ENCODE measurements at places on chromosomes 3 and 15.
A peak's percentile ranks its signal among the peaks of the same experiment; 100 is the strongest.

DNA sequence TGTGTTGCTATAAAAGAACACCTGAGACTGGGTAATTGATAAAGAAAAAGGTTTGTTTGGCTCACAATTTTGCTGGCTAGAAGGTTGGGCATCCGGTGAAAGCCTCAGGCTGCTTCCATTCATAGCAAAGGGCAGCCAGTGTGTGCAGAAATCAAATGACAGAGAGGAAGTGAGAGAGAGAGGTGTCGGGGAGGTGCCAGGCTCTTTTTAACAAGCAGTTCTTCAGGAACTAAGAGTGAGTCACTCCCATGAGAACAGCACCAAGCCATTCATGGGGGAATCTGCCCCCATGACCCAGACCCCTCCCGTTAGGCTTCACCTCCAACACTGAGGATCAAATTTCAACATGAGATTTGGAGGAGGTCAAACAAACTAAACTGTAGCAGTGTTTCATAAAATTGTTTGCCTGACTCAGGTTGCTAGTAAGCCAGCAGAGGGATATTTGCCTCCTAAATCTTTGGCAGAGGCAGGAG lies 4.5 kb upstream of the PARP15 start:
- DNase-seq: no peak

DNA sequence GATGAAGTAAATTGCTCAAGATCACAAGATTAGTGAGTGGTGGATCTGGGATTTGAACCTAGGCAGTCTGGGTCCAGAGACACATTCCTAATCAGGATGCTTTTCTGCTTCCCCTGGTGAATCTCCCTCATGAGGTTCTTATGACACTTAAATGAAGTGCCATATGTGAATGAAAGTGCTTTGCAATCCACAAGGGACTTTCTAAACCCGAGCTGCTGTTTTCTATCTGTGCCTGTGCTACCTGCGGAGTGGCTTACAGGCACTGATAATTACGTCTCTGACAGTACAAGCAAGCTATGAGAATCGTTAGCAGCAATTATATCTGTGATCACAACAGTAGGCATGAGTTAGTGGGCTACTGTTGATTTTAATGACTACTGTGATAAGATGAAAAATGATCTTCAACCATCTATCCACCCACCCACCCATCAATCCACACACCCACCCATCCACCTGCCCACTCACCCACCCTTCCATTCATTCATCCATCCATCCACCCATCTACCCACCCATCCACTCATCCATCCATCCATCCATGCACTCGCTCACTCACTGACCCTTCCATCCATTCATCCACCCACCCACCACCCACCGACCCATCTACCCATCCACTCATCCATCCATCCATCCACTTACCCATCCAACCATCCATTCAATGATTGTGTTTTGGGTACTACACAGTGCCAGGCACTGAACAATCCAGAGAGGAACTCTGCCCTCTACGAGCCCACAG lies 51.8 kb downstream of the ATP2B2 start:
- no peak for DNase-seq

DNA sequence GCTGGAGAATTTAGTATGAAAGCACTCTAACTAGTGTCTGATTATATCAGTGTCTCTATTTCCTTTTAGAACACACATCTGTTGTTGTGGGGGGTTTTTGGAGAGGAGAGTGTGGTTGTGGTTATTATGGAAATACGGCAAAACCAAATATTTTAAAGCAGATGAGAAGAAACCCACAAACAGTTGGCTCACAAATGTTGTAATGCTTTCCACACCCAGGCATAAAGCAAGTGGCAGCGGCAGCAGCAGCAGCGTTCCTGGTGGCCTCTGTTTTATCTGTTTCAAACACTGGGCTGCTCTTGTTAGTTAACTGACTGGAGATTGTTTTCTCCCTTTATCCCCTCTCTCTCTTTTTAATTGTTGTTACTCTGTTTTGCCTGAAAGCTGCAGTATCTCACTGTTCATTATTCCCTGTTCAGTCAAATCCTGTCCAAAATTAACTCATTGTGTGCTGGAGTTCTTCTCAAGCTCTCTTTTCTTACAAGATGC lies 1045.5 kb upstream of the NR2F2 start:
- DNase-seq: no peak

GRCh38 chr15:73930371-73930770 lies 4.1 kb downstream of the LOXL1 start:
- DNase-seq: no peak

- no peak for DNase-seq
Measured at GRCh38 chr3:72694398-72694797, 153.8 kb downstream of the SHQ1 start.

DNA sequence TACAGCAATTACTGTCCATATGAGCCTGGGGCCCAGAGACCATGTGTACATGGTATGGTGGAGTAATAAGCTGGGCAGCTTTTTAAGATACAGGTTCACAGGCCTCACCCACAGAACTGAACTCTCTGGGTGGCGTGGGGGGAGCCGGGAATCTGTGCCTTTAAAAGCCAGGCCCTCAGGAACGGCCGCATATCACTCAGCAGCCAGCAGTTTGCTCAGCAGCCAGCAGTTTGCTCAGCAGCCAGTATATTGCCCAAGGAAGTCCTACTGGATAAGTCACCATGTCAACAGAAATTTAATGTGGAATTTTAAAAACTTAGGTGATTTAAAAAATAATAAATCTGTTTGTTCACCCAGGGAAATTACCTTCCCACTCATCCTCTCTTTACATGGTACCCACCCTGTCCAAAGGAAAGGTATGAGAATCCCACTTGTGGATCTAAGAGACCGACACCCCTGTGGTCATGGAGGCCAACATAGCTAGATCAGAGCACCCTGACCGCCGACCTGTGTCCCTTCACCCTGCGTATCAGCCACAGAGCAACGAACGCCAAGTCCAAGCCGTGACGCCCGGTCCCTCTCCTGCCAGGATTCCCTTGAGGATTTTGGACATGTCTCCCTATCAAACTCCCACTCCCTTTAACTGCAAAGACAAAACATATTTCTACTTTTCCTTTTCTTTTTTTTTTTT lies 95.7 kb upstream of the CHRM5 start:
- no peak for DNase-seq

GRCh38 chr15:97171556-97171955 lies 788.9 kb upstream of the ARRDC4 start:
- DNase-seq: no peak

GRCh38 chr3:187005827-187006481 lies 75.6 kb downstream of the ST6GAL1 start:
- no peak for DNase-seq

DNA sequence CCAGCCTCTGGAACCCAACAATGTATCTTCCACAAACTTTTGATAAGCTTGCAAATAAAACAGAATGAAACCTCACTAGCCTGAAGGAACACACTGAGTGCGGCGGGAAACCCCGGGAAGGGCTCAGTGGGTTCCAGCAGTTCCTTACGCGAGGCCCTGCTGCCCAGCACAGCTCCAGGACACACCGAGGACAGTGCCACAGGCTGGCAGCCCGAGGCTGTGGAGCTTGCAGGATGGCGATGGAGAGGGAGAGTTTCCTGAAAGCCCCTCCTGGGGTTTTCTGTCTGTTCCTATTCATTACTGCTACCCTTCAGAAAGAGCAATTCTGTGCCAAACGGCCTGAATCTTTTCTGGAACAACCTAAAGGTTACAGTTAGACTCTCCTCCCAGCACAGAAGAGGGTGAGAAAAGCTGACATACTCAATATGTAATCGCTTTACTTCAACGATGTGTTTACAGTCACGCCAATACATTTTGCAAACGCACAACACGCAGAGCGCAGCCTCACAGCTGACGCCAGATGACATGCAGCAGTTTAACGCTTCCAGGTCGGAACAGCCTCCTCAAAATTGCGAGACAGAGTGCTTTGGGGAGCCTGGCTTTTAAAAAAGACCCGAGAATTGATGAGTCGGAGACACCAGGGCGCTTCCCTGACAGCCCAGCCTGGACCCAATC lies 57.1 kb upstream of the RPL32 start:
- no peak for DNase-seq

- peak; percentile 94 for DNase-seq
Measured at GRCh38 chr3:9749645-9750555, at the start of gene OGG1. Gene OGG1, plus strand, starts transcription at chr3:9749952. Its CDS starts 335 bp downstream, at chr3:9750287.

DNA sequence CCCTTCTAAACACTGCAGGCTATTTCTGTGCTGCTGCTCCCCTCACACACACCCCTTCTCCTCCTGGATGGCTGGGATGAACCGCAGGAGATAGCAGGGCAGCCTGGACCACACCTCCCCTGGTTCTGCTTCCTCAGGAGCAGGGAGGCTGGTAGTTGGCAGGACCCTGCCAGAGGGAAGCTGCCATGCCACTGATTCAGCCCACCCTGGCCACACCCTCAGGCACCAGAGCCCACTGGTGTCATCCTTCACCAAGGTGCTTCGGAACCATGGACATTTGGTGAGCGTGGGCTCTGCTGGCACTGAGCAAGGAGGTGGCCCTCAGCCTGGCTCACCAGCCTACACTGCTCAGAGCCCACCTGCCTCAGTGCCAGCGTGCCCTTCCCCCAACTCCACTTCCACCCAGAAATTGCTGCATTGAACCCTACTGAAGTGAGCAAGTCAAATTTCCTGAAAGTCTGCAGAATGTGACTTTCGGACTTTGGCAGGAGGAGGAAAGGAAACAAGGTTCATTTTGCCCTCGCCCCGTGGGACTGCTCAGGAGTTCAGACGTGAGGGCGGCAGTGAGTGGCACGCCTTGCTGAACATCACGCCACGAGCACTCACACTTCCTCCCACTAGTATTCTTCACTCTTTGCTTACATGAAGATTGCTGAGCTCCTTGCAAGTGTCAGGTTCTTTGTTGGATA lies 26.3 kb downstream of the BMF start:
- DNase-seq: no peak

DNA sequence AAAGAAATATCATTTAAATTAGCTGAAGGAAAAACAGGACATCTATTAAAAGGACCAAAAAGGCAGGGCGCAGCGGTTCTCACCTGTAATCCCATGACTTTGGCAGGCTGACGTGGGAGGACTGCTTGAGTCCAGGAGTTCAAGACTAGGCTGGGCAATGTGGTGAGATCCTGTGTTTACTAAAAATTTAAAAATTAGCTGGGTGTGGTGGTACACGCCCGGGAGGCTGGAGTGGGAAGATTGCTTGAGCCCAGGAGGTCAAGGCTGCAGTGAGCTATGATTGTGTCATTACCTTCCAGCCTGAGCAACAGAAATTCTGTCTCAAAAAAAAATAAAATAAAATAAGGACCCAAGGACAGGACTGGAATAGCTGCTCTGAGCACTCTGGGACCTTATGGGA lies 16.2 kb upstream of the HERC1 start:
- no peak for DNase-seq

DNA sequence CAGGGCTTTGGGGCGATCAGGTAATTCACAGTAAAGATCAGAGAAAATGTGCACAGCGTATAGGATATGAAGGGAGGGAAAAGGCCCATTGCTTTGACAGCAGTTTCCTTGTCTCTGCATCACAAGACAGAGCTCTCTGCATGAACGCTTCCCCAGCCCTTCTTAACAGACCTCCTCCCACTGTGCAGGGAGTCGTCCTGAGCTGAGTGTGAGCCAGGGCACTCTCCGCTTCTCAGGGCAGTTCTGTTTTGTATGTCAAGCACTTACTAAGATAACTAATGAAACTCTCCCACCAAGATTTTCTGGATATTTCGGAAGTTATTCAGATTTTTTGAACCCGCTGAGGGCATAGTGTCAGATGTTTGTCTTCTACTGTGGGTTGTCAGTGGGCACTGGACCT lies 105.8 kb upstream of the C15orf61 start:
- DNase-seq: no peak

DNA sequence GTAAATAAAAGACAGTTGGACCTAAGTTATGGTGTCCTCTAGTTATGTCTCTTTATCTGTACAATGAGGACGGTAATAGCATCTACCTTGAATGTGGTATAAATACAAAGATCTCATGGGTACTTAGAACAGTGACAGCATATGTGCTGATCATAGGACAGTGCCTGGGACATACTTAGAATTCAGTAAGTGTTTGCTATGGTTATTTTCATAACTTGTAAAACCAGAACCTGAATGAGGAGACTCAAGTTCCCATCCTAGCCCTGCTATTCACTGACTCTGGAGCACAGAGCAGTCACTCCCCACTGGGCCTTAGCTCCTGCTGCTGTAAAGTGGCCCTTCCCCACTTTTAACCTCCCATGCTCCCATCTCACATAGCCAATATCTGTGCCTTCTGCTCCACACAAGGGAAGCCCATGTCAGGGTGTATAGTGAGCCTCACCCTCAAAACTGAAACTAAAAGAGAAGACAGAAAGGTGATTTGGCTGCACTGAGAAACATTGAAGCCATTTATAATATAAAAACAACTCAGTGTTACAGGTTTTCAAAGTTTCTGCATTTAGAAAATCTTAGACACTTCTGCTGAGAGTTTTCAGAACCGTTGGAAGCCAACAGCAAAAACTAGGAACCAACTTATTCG lies 225.4 kb upstream of the UBE2E2 start:
- no peak for DNase-seq

DNA sequence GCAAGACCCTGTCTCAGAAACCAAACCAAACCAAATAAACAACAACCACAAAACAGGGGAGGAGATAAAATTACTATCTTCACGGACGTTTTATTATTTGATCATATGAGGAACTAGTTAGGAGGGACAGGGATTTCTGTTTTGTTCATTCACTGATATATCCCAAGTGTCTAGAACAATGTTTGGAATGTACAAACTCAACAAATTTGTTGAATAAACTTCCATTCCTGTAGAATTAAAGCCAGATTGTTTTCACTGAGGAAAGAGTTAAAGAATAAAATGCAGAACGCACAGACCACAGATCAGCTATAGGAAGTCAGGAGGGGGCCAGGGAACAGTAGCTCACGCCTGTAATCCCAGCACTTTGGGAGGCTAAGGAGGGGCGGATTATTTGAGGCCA lies 6.5 kb upstream of the STRC start:
- DNase-seq: no peak

DNA sequence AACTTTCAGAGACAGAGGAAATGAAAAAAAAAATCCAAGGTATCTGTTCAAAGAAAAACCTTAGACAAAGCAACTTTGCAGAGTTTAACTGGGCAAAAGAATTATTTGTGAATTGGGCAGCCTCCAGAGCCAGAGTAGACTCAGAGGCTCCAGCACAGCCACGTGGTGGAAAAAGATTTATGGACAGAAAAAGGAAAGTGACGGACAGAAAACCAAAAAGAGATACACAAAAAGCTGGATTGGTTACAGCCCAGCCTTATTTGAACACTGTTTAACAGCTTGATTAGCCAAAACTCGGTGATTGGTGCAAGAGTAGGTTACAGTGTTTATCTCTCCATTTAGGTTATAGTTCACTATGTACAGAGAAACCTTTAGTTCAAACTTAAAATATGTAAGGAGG lies 23.7 kb upstream of the GPD1L start:
- peak; percentile 2 for DNase-seq

DNA sequence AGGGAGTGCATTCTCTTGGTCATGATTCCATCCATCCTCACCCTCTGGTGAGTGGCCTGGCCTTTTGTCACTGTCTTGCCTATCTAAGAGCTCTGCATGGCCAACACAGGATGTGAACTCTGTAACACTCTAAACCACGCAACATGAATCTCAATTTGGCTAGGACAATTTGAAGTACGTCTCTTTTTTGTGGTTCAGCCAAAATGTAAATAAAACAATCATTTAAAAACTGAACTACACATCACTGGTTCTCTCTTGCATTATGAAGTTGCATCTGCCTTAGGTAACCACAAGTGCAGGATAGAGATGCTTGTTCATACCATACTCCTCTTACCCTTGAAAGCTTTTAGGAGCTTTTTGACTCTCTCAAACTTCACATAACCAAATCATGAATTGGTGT lies 27.3 kb downstream of the CCR3 start:
- no peak for DNase-seq
